AG09309 (cell line): ENCODE measurements at places on chromosomes 4 and X.

- no peak for DNase-seq
Observed at GRCh38 chr4:11297201-11297600, 131.5 kb downstream of the HS3ST1 start.

DNA sequence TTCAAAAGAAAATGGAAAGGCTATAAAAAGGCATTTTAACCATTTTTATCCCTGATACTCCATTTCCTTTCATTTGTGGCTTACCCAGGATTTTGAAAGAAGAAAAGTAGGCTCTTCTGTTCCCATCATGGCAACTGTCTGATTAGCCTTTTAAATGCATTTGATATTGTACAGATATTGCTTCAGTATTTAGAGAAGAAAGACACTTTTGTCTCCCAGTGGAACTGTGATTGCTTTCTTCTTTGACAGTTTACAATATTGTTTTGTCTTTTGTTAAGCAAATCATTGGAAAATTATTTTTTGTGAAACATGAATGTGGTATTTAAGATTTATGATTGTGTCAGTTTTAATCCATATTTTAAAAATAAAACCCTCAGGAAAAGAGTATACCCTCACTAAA lies 297.4 kb upstream of the TACR3 start:
- DNase-seq, result no peak

DNA sequence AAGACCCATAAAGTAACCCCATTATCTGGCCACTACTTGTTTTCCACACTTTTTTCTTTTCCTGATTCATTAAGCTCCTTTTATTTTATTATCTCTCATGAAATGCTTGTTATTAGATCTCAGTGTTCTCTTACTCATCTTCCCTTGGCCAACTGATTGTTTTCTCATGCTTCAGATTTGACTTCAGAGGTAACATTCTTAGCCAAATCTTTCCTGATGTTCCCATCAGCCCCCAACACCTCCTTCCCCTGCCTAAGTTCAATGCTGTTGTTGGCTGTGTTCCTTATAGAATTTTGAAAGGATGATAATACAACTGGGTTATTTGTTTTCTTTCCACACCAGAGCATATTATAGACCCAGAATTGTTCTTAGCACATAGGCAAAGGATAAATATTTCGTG lies 75.6 kb downstream of the BMPR1B start:
- DNase-seq, result no peak

DNA sequence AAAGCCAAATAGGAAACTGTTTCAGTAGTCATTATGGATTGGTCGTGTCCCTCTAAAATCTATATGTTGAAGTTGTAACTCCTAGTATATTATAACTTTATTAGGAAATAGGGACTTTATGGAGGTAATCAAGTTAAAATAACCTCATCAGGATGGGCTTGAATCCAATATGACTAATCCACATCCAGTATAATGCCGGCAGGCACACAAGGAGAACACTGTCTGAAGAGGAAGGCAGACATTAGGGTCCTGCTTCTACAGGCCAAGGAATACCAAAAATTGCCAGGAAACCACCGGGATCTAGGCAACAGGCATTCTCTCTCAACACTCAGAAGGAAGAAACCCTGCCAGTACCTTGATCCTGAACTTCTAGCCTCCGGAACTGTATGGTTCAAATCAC lies 130.3 kb downstream of the ATP10D start:
- DNase-seq, result no peak

DNA sequence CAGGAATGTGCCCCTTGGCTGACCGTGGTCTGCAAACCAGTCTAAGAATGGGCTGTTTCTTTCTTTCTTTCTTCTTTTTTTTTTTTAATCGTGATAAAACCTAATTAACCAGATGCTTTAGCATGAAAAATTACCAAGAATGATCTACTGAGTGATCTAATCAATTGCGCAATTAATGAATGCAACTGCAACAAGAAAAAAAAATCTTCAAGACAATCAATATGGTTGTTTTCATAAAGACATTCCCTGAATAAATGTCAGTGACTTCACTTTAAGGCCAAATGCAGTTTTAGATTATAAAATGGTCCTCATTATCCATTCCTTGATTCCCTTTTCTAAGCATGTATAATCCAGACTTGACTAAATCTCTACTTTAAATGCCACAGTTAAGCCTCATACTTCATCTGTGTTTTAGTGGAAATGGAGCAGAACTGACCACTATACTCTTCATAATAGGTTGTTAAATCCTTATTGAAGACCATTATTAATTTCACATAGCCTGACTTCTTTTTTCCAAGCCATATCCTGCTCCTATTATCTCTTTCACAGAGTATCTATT lies 51.6 kb upstream of the SETD7 start:
- no peak for DNase-seq

DNA sequence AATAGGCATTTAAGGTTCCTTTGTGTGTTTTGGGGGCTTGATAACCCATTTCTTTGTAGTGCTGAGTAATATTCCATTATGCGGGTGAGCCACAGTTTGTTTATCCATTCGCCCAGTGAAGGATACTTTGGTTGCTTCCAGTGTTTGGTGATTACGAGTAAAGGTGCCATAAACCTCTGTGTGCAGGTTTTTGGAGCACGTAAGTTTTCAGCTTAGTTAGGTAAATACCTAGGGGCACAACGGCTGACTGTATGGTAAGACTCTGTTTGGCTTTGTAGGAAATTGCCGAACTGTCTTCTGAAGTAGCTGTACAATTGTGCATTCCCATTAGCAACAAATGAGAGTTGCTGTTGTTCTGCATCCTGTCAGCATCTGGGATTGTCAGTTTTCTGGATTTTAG lies 3.8 kb upstream of the TBL1X start:
- DNase-seq, result no peak

DNA sequence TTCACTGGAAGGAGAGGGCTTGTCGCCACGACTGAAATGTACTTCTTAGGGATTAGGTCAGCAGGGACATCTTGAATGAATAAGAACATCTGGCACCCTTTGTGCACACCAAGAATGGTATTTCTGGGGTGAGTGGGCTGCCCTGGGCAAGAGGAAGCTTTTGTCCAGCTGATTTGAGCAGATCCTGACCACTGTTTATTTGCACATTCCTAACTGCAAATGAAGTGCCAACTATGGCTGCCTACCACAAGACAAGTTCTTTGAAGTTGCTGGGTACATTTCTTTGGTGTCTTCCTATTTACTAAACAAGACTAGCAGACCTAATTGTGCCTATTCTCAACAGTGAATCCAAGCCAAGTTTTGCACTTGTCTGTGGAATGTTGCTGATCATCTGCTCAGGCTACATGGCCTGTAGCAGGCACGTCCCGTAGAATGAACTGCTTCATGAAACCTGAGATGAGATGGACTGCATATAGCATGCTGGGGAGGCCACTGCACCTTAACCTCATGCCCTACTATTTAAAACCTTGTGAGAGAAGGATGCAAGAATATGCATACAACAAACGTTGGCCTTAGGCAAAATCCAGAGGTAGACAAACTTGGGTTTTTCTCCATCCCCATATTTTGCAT lies 45.0 kb downstream of the PIR start:
- no peak for DNase-seq

DNA sequence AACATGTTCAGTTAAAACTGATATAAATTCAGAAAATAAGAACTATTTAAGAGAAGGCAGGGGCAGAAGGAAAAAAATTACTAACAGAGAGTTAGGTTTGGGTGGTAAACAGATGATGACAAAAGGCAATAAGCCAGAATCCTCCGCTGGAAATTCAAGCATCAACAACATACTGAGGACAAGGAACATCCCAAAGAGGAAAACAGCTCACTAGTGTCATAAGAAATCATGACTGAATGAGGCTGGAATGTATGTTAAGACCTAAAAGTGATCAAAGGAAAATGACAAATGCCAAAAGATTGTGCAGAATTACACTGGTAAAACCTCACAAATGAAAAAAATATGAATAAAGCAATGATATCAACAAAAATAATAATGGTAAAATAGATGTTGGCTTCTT lies 88.4 kb downstream of the WDFY3 start:
- DNase-seq, result peak; percentile 45

GRCh38 chr4:13118633-13119032 lies 365.5 kb downstream of the RAB28 start:
- DNase-seq, result no peak

- DNase-seq, result no peak
Observed at GRCh38 chr4:154004016-154004415, 215.1 kb upstream of the SFRP2 start.

- DNase-seq, result no peak
Observed at GRCh38 chr4:145035494-145036136, 62.4 kb downstream of the ANAPC10 start.

DNA sequence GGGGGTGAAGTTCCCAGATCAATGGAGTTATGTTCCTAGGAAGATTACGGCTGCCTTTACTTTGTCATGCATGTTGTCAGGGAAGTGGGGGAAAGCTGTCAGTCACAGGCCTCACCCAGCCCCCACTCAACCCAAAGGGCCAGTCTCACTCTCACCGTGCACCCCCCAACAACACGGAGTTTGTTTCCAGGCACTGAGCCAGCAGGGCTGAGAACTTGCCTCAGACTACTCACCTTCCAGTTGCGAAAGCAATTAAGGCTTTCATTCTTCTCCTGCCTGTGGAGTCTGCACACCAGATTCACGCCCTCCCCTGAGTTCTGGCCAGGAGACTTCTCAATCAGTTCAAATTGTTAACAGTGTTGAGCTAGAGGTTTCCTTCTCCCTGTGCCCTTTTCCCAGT lies 114.3 kb downstream of the SH3BGRL start:
- no peak for DNase-seq

DNA sequence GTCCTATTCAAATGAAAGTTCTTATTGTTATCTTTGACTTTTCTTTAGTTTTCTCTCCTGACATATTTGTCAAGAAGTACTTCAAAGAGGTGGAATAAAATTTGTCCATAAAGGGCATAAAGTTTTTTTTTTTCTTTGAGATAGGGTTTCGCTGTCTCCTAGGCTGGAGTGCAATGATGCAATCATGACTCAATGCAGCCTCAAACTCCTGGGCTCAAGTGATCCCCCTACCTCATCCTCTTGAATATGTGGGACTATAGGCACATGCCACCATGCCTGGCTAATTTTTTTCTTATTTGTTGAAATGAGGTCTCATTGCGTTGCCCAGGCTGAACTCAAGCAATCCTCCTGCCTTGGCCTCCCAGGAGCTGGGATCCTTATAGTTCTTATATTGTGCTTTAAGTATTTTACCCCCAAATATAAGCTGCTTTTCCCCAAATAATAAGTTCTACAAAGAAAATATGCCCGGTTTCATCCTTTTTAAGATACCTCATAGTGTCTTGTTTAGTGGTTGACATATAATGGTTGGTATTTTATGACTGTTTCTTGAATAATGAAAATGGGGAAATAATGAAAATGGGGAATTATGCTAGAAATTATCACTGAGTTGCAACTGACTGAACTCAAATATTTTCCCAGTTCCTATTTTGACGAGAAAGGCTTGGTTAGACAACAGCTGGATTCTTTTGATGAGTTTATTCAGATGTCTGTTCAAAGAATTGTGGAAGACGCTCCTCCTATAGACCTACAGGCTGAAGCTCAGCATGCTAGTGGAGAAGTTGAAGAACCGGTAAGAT lies 11.6 kb downstream of the POLR2B start:
- no peak for DNase-seq

DNA sequence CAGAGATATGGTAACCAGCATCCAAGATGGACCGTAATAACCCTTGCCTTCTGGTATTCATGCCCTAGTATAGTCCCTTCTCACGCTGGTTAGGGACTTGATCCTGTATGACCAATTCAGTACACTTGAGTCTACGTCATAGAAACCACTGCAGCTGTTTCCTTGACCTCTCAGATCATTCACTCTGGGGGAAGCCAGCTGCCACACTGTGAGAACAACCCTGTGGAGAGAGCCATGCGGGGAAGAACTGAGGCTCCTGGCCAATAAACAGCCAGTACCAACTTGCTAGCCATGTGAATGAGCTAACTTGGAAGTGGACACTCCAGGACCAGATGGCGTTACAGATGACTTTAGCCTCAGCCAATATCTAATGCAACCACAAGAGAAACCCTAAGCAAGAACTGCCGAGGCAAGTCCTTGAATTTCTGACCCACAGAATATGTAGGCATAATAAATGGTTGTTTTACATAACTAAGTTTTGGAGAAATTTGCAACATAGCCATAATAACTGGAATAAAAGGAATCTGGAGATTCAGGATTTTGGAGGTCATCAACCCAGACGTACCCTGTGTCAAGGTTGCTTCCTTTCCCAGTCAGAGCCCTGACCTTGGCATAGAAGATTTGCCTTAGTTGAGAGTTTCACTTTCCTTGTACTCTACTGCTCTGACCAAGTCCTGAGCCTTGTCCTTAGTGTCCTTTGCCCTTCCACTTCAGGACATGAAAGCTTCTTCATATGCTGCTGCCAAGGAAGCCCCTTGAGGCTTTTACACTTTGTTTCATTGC lies 87.3 kb upstream of the ZNF81 start:
- DNase-seq, result no peak

GRCh38 chr4:43112139-43112538 lies 219.6 kb downstream of the GRXCR1 start:
- DNase-seq, result no peak

DNA sequence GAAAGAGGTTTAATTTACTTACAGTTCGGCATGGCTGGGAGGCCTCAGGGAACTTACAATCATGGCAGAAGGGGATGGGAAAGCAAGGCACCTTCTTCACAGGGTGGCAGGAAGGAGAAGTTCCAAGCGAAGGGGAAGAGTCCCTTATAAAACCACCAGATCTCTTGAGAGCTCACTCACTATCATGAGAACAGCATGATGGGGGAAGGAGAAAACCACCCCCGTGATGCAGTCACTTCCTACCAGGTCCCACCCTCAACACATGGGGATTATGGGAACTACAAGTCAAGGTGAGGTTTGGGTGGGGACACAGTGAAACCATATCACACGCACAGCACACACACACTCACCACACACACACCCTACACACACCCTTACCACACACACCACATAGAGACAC lies 104.3 kb downstream of the DCTD start:
- no peak for DNase-seq
